ENCODE measurements at places on chromosomes 16 and 17.

DNA sequence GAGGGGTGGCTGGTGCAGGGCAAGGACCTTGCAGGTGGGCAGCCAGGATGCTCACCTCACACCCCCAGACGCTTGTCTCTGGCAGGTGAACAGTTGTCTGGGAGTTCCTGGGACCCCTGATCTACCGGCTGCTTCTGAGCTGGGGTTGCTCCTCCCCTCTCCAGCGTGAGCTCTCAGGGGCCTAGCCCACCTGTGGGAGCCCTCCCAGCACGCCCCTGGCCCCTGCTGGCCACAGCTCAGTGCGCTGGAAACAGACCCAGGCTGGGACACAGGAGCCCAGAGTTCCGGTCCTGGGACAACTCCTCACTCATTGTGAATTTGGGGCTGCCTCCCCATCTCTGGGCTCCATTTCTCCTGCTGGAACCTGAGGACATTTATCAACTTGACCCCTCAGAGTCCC lies 30.3 kb downstream of the ARHGAP23 start:
- ATAC-seq, result no peak

DNA sequence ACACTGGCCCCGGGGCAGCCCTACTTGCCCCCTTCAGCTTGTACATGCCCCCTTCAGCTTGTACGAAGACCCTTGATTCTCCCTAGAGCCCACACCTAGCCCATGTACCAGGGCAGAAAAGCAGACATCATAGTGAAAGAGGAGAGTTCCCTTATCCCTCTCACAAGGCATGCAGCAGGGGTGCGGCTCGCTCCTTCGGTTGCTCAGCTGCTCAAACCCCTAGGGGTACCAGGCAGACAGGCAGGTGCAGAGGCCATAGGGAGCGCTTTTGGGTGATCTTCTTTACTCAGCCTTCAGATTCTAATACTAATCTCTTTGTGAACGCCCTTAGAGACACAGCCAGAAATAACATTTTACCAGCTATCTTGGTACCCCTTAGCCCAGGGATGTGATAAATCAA lies 286.3 kb downstream of the NPIPA8 start:
- no peak for ATAC-seq

- ATAC-seq, result peak; percentile 81
These were observed 47.1 kb upstream of the TEKT3 start for GRCh38 chr17:15388356-15389041.

DNA sequence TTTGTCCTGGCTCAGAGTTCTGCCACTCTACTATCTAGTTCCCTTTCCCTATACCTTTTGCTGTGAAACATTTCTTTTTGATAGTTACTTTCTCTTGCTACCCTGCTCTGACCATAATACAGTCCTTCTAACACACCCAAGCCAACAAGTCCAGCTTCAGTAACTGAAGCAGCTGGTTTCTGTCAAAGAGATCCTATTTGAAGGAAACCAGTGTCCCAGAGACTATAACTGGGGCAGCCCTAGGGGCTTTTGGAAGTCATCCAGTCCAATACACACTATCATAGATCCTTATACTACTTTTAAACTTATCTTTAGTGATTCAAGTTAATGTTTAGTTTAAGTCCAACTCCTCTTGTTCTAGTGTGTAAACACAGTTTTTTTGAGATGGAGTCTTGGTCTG lies 17.3 kb upstream of the DHRS13 start:
- no peak for ATAC-seq

DNA sequence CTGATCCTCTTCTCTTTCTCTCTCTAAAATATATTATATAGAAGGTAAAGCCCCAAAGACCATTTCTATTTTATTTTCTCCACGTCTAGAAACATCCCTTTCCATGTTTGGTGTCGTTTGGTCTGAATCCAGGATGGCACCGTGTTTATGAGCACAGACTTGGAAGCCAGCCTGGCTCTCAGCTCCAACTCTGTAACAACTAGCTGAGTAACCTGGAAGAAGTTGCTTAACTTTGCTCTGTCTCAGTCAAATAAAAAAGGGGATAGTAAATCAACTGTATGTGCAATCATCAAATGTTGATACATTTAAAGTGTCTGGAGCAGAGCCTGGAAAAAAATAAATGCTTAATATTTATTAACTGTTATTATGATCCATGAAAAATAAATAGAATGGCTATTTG lies 249.8 kb upstream of the MAF start:
- ATAC-seq, result no peak

DNA sequence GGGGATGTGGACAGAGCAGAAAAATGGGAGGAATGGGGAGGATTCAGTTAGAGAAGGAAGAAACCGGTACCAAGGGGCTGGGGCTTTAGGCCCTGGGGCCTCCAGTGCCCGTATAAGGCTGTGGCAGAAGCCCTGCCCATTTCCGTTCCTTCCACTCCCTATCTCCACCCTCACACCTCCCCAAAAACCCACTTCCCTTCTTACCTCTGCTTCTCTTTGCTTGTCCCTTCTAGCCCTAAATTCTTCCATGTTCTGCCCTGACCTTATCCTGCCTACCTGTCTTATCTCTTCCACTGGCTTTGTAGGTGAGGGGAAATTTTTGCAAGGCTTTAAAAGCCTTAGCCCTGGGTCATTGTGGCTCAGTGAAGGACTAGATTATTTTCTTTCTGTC lies 4.1 kb downstream of the RNF167 start:
- ATAC-seq, result no peak

All from motor neuron (in vitro differentiated cells).